ENCODE measurements at places on chromosomes 4 and X.

DNA sequence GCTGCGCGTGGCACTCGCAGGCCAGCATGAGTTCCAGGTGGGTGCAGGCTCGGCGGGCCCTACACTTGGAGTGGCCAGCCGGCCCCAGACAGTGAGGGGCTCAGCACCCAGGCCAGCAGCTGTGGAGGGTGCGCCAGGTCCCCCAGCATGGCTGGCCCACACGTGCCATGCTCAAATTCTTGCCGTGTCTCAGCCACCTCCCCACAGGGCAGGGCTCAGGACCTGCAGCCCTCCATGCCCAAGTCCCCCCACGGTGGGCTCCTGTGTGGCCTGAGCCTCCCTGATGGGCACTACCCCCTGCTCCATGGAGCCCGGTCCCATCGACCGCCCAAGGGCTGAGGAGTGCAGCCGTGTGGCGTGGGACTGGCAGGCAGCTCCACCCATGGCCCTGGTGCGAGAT, 210.2 kb downstream of the COX7B2 start:
- no peak for DNase-seq

DNA sequence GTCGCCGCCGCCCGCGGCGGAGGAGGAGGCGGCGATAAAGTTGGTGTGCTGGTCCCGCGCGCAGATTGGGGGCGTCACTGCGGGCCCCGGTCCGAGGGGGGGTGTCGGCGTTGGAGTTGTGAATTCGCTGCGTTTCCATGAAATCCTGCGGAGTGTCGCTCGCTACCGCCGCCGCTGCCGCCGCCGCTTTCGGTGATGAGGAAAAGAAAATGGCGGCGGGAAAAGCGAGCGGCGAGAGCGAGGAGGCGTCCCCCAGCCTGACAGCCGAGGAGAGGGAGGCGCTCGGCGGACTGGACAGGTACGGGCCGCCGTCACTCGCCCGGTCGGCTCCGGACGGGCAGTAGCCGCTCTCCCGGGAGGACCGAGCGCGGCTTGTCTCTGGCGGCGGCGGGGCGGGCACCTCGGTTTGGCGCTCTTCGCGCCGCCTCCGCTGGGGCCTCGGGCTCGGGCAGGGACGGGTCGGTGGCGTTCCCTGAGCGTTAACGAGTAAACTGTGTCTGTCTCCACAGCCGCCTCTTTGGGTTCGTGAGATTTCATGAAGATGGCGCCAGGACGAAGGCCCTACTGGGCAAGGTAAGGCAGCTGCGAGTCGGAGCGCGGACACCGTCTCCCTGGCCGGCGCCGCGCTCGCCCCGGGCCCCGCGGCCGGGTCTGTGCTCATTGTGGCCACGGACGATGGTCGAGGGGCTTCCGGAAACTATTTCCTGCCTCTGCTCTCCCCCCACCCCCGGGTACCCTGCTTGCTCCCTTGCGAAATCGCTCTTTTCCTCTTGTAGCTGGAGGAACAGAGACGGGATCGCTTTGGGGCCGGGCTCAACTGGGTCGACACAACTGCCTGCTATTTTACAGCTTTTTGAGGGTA, 658 bp downstream of the KDM6A start:
- peak; percentile 78 for DNase-seq

DNA sequence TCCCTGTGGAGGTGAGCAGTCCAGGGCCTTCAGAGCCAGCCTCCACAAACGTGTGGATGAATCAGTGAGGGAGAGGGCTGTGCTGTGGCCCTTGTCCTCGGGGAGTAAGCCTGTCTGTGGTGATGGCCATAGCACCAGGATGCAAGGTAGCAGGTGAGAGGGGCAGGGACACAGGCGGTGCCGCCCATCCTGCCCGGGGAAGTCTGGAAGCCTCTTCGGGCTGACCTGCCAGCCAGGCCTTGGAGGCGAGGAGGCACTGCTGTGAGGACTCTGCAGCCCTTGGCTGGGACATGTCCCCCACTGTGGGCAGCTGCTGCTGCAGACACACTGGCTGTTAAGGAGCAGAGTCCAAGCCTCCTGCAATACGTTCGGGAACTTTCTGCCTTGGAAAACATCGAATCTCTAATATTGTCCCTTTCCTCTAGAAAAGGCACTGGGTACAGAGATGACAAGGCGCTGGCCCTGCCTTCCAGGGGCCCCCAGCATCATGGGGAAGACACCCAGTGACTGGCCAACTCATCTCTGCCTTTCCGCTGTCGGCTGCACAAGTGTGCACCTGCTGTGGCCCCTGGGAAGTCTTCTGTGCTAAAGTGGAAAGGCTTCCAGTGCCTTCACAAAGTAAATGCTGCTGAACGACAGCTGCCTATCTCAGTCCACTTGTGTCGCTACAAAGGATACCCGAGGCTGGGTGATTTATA, 101.4 kb downstream of the ADRA2C start:
- DNase-seq: no peak

DNA sequence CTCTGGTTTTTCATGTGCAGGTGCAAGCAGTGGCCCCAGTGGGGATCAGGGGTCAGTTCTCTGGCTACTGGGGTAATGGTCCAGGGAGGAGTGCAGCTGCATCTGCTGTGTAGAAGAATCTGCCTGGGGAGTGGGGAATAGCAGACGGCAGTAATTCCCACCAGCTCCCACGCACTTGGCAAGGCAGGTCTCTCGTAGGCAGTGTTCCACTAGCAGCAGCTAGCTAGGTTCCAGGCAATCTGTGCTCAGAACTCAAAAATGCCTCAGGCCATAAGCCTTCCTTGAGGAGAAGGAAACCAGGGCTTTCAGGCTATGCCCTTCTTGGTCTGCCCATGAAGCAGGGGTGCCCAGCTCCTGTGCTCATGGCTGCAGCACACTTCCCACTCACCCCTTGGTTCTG, 38.8 kb downstream of the DCLK2 start:
- DNase-seq: no peak

DNA sequence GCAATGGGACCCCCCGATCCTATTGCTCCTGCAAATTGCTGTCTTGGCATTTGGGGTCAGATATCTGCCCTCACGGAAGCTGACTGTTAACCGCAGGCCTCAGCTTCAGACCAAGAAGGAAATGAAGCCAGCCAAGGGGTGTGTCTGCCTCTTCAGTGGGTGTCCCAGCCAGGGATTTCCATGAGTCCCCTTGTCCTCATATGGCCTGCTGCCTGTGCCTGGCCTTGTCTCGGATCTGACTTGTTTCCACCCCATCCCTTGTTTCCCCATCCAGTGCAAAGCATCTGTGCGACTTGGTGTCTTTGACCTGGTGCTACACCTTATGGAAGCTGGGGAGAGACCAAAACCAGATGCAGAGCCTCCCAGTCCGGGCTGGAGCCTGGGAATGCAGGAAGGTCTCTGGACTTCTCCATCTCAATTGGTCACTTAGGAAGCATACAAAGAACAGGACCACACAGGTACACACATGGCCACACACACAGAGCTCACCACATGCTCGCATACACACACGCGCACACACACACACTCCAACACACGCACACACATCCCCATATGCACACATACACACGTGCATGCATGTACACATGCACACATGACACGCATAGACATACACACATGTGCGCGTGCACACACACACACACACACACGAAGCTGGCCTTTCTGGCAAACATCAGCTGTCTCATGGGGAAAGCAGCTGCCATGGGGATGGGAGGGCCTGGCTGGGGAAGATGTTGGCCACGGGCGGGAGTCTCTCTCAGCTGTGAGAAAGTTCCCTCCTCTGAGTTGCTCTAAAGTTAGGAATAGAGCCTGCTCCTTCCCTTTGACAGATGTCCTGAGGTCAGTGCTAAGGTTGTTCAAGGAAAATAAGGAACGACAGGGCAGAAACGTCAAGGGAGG, 65.5 kb downstream of the CRMP1 start:
- no peak for DNase-seq

GRCh38 chr4:84639145-84639544, 56.2 kb downstream of the CDS1 start:
- DNase-seq: no peak

DNA sequence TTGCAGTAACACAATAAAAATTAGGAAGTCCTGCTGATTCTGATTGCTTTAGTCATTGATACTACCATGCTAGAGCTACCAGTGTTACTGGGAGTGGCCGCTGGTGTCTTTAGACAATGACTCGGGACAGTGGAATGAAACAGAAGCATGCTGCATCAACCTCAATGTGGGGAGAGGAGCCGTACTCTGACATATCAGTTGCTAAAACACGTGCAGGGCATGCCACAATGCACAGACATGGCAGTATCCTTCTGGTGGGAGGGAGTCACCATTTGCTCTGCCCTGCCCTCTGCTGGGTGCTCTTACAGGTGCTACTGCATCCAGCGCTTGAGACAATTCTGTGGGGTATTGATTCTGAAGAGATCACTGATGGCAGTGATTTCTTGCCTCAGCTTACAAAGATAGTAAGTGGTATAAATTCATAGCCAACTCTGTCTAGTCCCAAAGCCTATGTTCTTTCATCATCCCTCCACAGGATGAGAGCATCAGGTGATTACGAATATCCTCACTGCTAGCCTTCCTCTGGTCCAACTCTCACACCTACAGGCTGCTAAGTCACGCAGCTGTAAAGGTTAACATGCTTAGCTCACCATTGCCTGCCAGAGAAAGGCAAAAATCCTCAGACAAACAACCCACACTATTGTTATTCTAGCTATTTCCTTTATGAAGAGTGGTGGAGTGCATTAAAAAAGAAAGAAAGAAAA, 43.7 kb downstream of the NSG1 start:
- no peak for DNase-seq

DNA sequence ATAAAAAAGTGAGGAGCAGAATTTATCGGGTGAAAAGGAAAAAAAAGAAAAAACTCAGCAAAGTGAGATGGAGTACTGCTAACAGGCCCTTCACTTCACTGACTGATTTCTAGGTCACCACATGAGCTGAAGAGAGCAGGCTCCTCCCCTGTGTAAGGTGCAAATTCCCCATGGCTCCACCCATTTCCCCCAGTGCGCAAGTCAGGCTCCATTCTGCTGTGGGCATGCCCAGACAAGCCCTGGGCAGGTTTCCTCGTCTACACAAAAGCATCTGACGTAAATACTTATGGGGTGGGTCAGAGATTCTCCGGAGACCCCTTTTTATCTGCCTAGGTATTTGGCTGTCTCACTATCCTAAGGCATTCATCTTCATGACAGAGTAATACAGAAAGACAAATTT, 157.9 kb downstream of the MAGEB5 start:
- no peak for DNase-seq

DNA sequence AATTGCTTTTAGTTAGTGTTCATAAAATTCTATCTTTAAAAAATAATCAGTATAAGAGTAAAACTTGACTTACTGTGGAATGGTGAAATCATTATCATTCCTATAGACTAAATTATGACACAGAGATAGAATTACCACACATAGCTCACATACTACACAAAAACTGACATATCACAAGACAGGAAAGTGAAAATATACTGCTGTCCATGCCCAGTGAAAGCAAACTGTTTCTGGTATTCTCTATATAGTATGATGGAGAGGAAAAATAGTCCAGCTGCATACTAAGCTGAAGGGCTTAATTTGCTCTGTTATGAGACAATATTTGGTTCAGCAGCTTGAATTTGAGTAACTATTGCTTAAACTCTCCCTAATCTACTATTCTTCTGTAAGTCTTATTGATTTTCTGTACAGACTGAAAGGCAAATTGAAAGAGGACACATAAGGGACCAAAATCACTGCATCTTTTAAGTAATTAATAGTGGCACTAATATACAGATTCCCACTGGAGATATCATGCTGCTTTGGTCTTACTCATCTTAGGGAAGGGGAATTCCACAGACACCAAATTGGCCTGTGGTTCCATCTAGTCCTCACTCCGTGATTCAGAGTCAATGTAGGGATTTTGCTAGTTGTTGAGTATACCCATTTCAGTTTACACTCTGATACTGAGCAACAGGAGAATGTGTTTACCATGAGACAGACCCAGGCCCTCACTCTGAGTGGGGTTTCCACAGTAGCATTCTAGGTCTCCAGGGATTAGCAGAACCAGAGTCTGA, 47.4 kb upstream of the AGA start:
- no peak for DNase-seq

DNA sequence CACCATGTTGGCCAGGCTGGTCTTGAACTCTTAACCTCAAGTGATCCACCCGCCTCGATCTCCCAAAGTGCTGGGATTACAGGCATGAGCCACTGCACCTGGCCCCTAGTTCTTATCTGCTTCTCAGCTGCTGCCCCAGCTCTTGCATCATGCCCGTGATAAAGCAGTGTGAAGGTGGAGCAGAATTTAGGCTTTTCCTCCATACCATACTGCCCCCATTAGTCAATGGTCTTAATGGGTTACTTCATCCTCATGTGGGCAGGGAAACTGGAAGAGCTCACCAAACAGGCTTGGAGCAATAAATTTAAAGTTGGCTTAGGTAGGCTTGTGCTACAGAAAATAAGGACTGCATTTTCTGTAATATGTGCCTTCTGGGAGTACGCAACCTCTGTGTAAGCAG, 636.9 kb upstream of the BOD1L1 start:
- DNase-seq: no peak

GRCh38 chrX:130726661-130727060, 176.3 kb downstream of the ENOX2 start:
- DNase-seq: no peak

- no peak for DNase-seq
These were observed 33.1 kb downstream of the DLG3 start for GRCh38 chrX:70477734-70478075.

GRCh38 chr4:23882976-23883531, 6.8 kb downstream of the PPARGC1A start:
- DNase-seq: no peak

GRCh38 chr4:78439328-78439727, 112.2 kb upstream of the ANXA3 start:
- no peak for DNase-seq

GRCh38 chrX:126551306-126551705, 1.3 kb downstream of the DCAF12L1 start:
- no peak for DNase-seq

GRCh38 chr4:65668201-65669089, 1.8 kb downstream of the EPHA5 start:
- peak; percentile 58 for DNase-seq

DNA sequence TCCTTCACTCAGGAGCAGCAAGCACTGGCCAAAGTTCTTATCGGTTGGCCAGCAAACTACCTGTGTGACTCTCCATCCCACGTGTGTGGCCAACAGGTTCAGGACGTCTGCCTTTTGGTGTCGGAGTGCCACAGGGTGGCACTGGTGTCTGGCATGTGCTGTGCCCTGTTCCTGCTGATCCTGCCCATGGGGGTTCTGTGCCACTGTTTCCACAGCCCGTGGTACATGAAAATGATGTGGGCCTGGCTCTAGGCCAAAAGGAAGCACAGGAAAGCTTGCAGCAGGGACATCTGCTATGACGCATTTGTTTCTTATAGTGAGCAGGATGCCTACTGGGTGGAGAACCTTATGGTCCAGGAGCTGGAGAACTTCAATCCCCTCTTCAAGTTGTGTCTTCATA, 4.6 kb upstream of the TLR2 start:
- no peak for DNase-seq
